Type B pancreatic cell (in vitro differentiated cells): ENCODE measurements at places on chromosomes 2 and 18.

DNA sequence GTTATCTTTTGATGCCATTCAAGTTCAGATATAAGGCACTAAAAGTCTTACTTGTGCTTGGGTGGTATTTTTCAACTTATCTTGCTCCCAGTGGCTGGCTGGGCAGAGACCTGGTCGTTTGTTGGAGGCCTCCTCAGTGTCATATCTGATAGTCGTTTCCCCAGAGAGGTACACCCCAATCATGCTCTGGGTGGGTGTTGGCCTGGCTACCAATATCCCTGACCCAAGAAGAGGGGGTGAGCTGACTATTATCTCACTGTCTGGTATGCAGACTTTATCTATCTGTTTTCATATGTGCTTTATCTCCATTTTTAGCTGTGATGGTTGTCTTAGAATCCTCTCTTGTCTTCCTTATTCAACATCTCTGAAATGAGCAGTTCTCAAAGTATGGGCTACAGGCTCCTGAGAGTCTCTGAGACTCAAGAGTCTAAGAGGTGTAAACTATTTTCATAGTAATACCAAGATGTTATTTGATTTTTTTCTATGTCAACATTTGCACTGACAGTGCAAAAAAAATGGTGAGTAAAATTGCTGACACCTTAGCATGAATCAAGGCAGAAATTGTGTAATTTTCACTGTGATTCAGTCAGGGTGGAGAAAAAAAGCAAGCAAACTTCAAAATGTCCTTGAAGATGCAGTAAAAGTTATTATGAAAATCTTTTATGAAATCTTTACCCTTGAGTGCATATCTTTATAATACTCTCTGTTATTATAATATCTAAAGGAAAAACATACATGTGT, 12.3 kb upstream of the PLEK start:
- DNase-seq: no peak

- no peak for DNase-seq
These were observed 49.3 kb upstream of the ZNF385B start for GRCh38 chr2:179910735-179911113.

- no peak for DNase-seq
These were observed 93.9 kb downstream of the KLF7 start for GRCh38 chr2:207071820-207072219.

DNA sequence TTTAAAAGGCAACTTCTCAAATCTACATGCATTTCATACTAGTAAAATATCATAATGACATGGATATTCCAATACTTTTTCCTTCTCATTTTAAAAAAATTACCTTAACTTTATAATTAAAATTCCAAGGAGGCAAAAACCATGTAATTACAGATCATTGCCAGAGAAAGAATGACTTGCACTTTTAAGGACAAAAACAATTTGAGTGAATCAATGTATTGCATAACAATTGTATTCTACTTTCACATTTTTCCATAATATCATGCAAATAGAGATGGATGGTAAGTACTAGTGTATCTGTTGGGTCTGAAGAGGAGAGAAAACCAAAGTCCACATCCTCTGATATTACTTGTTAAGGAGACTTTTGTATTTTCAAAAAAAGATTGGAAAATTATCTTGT, 89.5 kb upstream of the NCK2 start:
- no peak for DNase-seq

- no peak for DNase-seq
These were observed 254.8 kb downstream of the TGIF1 start for GRCh38 chr18:3704556-3705344.
